ENCODE measurements at places on chromosomes 3 and 15.

DNA sequence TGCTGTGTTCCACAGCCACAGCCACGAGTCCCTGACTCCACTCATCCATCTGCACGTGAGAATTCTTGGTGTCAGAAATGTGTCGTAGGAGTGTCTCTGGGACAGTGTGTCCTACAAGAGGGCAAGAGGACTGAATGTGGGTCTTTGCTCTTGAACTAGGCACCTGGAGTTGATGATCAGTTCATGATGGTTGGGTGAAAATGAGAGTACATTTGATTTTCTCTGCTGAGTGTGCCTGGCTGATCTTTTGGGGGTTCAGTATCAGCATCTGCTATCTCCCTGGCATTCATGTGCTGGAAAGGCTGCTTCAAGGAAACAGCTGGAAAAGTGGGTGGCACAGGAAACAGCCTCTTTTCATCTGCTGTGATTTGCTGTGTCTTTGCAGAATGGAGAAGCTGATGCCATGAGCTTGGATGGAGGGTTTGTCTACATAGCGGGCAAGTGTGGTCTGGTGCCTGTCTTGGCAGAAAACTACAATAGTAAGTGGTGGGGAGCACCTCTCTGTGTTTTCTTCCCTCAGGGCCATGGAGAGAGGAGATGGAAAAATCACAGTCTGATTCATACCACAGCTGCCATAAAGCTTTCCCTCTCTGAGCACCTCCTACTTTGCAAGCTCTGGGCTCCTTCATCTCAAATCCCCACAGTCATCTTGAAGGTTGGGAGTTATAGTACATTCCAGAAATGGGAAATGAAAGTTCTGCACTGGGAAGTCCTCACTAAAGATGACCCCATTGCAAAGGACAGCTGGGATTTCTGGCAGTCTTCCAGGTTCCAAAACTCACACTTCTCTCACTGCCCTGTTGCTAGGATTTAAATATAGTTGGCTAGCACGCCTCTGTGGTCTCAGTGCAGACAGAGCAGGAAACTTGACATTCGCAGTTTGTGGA lies 17.8 kb downstream of the TF start:
- DNase-seq = no peak

DNA sequence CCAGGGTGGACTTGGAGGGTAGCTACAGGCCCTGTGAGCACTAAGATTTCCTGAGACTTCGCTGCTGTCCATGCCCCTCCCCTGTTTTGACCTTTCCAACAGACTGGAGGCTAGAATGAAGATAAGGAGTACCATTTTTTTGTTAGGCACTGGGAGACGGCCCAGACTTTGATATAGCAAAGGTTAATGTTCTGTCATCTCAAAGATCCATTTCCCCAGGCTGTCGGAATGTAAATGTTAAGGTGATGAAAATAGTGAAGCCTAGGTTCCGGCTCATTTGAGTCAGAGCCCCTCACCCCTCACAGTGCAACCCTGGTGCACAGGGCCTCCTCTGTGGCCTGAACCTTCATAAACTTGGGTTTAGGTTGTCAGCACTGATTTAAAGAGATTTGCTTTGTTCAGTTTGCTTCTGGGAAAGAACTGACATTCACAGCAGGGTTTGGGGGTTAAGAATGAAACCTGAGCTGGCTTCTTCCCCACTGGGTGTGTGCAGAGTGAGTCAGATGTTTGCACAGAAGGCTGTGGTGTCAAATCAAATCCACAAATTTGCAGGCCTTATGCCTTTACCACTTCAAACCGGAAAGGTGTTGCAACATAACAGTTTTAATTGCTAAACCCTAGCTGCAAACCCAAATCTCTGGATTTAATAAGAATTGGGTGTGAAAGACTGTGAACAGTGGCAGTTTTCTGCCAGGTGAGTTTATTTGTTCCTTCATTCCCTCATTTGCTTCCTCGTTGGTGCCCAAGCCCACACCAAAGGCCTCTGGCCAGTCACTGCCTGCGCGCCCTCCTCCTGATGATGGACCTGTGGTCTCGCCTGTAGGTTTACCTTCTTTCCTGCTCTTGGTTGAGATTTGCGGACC lies 20.6 kb upstream of the KCTD6 start:
- DNase-seq = no peak

DNA sequence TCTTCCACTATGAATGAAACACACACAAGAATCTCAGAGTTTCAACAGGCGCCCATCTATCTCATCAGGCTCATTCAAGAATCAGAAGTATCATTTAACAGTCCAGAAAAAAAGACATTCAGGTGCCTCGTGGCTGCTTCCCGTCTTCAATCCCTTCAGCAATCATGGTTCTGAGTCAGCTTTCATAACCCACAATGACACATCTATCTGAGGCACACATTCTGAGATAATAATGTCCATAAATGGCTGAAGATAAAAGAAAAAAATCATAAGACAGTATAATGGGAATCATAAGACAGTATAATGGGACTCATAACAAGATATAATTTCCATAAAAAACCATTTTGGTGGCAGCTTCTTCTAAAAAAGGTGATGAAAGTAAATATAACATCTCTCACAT lies 52.4 kb downstream of the TNIK start:
- DNase-seq = no peak

DNA sequence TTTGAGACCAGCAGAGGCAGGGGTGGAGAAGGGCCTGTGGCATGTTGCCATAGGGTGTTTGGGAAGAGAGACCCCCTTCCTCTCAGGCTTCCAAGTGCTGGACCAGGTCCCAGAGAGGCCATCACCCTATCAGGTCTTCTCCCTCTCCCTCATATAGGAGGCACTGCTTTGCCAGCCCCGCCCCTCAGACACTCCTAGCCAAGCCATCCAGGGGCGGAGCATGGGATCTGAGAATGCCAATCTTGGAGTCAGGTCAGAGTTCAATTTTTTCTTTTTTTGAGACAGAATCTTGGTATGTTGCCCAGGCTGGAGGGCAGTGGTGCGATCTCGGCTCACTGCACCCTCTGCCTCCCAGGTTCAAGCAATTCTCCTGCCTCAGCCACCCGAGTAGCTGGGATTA lies 32.7 kb downstream of the CRABP1 start:
- no peak for DNase-seq

DNA sequence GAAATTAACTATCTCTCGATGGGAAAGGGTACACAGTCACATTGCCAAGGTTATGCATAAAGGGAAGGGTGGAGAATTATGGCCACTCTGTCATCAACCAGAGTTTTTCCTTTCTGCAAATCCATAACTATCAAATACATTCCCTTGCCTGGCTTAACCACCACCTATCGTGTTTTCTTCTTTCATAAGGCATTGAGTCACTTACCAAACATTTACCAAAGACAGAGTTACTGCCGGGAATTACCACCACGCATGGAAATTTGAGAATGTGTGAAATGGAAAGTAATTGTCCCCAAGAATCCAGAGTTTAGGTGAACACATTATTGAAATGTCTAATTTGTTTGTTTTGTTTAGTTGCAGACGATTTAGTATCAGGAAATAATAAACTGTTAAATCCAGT lies 134.3 kb upstream of the LRRN1 start:
- no peak for DNase-seq

- no peak for DNase-seq
Observed at GRCh38 chr3:170689296-170689829, 103.5 kb upstream of the SLC7A14 start.

DNA sequence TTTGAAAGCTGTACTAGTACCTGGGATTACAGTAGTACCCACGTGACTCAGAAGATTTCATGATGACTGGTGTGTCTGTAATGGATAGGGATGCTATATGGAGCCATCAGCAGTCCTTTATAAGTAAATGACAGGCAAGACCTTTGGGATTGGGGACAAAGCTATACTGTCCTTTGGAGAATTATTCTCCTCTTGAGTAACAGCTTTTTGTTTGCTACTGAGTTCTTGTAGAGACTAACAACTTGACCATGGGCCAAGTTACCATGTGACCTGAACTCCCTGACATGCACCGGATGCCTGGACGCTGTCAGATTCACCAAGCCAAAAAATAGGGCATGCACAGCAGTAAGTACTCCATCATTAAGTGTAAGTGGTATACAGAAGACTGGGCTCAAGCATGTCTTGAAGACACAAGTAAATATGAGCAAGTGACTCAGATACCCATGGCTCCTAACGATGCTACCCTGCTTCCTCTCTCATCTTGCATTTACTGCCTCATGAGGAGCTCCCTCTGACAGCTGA lies 12.9 kb downstream of the SEC11A start:
- DNase-seq = no peak

DNA sequence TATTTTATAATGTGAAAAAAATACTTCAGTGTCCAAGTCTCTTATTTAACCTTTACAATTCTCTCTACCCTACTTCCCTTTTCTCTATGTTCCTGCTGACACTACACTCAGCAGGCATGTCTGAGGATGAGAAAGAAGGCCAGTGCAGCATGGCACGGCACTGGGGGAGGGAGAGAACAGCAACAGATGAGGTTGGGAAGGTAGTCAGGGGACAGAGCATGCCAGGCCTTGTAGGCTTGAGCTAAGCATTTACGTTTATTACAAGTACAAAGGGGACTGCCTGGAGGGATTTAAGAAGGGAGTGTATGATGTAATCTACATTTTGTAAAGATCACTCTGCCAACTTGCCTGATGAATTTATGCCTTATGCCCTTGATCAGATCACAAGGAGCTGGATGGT lies 117.3 kb upstream of the WNT5A start:
- DNase-seq = no peak

- DNase-seq = peak; percentile 80
Observed at GRCh38 chr3:52313774-52314188, 2.3 kb upstream of the DNAH1 start.

- no peak for DNase-seq
Observed at GRCh38 chr3:173992416-173992815, 594.9 kb downstream of the NLGN1 start.

DNA sequence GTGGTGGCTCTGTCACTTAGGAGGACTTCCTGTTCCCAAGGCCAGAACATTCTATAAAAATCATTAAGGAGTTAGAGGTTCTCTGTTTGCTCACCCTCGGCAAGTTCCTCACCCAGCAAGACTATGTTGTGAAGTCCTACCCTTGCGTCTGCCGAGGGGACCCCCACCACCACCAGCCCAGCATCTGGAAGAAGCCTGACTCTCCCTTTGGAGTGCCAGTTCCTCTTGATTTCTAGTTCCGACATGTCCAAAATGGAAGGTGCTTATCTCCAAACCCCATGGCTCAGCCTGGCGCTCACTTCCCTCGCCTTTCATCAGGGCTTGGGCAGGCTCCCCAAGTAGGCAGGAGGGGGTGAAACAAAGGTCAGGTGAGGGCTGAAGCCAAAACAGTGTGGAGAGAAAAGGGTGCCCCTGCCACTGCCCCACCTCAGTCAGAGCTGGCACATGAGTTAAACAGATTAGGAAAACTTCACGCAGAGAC lies 41.0 kb downstream of the BHLHE40 start:
- no peak for DNase-seq

- no peak for DNase-seq
Observed at GRCh38 chr3:157837336-157837735, 268.9 kb downstream of the SHOX2 start.

DNA sequence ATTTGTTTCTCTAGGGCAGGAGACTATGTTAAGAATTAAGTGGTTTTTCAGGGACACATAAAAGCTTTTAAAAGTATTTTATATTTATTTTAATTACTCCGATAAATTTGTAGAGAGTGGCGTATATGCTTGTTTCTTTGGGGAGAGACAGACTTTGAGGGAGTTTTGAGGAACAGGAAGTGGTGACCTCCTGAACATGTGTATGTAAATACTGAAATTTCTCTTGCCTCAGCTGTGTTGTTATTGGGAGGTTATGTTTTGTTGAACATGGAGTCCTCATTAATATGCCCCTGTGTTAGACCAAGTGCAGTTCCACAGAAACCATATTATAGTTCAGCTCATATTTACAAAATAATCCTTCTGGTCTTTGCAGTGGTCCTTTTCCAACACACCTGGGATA lies 41.8 kb upstream of the UTS2B start:
- no peak for DNase-seq

- no peak for DNase-seq
Observed at GRCh38 chr3:141544697-141545096, 57.9 kb downstream of the RASA2 start.

GRCh38 chr3:52705438-52705687 lies 228 bp downstream of the GLT8D1 start:
- DNase-seq = no peak

DNA sequence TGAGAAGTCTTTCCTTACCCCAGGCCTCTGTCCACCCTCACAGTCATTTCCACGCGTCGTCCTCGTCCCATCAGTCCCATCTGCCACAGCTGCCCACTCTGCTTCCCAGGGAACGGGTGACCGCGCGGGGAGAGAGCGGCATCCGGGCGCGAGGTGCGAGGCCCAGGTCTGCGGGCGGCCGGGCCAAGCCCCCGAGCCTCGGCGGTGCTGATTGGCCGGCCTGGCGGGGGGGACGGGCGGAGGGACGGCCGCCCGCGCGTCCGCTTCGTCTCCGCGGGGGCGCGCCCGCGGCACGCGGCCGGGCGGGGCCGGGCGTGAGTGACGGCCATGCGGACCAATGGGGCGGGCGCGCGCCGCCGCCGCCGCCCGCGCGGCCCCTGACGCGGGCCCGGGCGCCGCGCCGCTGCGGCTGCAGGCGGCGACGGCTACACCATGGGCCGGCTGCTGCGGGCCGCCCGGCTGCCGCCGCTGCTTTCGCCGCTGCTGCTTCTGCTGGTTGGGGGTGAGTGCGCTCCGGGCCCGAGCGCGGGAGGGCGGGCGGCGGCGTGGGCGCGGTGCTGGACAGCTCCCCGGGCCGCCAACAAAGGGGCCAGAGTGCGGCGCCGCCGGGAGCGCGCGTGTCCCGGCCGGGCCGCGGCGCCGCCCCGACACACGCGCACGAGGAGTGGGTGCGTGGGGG lies at the start of gene PODXL2:
Gene PODXL2 (plus strand): TSS at position 398 of the 679 bp plus-strand sequence. CDS start 35 bp downstream, at position 433.
- DNase-seq = peak; percentile 64

DNA sequence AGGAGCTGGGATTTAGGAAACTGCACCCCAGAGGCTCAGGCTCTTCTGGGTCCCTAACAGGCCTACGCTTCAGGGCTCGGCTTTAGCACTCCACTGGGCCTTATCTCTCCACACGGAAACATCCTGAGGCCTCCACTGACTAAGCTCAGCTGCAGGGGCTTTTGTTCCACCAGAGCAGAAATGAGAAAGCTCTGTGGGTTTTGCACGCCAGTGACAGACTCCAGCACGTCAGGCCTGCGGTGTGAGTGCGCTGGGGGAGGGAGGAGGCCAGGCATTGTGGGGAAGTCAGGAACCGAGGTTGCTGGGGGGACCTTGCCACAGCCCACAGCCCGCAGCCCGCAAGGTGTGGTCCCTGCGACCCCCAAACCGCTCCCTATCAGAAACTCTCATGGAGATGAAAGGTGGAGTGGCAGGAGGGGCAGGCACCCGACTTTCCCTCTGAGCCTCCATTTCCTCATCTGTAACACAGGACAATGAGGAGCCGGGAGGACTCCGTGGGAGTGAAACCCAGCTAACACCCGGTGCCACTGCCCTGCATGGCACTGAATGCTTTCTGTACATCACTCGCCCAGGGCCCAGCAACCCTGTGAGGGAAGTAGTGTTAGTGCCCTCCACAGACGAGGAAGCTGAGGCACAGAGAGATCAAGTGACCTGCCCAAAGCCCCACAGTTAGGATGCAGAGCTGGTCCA lies 106.5 kb downstream of the TPRA1 start:
- DNase-seq = peak; percentile 69

- no peak for DNase-seq
Observed at GRCh38 chr3:13539671-13540070, 9.3 kb upstream of the FBLN2 start.
